ENCODE measurements at places on chromosomes 12 and 14.

GRCh38 chr14:94394581-94395207 lies 6.3 kb upstream of the SERPINA1 start:
- DNase-seq, result no peak

DNA sequence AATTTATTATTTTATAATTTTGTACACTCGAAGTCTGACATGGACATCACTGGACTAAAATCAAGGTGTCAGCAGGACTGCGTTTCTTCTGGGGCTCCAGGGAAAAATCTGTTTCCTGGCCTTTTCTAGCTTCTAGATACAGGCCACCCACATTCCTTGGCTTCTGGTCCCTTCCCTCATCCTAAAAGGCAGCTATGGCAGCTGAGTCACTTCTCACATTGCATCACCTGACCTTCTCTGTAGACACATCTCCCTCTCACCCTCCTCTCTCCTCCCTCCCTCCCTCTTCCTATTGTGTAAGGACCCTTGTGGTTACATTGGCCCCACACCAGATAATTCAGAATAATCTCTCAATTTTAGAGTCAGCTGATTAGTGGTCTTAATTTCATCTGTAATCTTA lies 92.4 kb downstream of the RPS6KA5 start:
- no peak for DNase-seq

- no peak for DNase-seq
These were observed 7.4 kb downstream of the PAPLN start for GRCh38 chr14:73244541-73245290.

GRCh38 chr12:17976202-17976601 lies 113.8 kb downstream of the RERGL start:
- no peak for DNase-seq

DNA sequence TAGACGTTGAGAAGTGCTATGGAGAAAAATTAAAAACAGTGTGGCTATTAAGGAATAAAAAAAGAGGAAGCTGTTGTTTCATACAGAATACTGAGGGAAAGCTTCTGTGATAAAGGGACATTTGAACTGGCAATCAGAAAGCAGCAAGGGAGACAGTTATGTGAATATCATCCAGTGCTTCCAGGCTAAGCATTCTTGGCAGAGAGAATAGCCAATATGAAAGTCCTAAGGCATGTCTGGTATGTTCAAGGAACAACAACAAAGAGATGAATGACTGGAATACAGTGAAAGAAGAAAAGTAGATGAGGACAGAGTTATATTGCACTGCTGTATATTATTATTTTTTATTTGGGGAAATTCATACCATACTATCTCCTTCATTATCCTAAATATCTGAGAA lies 23.9 kb downstream of the SCAF11 start:
- DNase-seq, result no peak

All from NCI-H1105 (cell line).